ENCODE measurements at places on chromosomes 2 and 18. TPM values are rescaled to one million over a fixed set of nuclear protein-coding genes. Genes with fewer than 3 reads are reported as not detected.

DNA sequence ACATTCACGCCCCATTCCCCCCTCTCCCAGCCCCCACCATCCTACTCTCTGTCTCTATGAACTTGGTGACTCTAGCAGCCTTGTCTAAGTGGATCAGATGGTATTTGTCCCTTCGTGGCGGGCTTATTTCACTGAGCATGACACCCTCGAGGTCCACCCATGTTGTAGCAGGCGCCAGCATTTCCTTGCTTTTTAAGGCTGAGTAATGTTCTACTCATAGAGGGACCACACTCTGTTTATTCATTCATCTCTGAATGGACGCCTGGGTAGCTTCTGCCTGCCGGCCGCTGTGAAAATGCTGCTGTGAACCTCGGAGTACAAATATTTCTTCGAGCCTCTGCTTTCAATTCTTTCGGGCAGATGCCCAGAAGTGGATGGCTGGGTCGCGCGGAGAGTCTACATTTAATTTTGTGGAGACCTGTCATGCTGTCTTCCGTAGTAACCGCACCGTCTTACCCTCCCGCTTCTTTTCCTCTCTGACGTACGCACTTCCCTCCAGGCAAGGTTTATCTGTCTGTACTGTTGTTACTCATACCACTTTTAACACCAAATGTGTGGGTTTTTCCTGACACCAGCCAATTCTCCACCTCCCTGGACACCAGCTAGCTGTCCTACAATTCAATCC is 5.6 kb downstream of the CROCC2 start:
- no peak for DNase-seq
- H3K27ac ChIP-seq, result no peak overlapping the region
- peaks cover 21% of the 10 kb centered on the region for H3K4me1 ChIP-seq

GRCh38 chr2:105737980-105738657 is 6.6 kb upstream of the NCK2 start:
- no peak overlapping the region for H3K27ac ChIP-seq
- no peaks in the 10 kb centered on the region for H3K36me3 ChIP-seq
- DNase-seq, result no peak
- no peak overlapping the region for H3K4me3 ChIP-seq

GRCh38 chr2:48221846-48222516 is 308.0 kb upstream of the STON1 start:
- no peaks in the 10 kb centered on the region for H3K36me3 ChIP-seq
- no peaks in the 10 kb centered on the region for H3K27me3 ChIP-seq
- H3K4me3 ChIP-seq, result no peak overlapping the region
- DNase-seq, result no peak
- no peak overlapping the region for H3K27ac ChIP-seq
- no peaks in the 10 kb centered on the region for H3K4me1 ChIP-seq

GRCh38 chr2:25938345-25938744 is 44.0 kb downstream of the KIF3C start:
- H3K4me3 ChIP-seq, result no peak overlapping the region
- no peak for DNase-seq
- no peaks in the 10 kb centered on the region for H3K27me3 ChIP-seq

- H3K36me3 ChIP-seq, result no peaks in the 10 kb centered on the region
- no peaks in the 10 kb centered on the region for H3K27me3 ChIP-seq
- H3K27ac ChIP-seq, result no peak overlapping the region
Observed at GRCh38 chr2:2848621-2849333, 517.7 kb upstream of the MYT1L start.

GRCh38 chr2:74051504-74051903 is 66.8 kb downstream of the TET3 start:
- H3K4me1 ChIP-seq, result peaks cover 3% of the 10 kb centered on the region
- H3K36me3 ChIP-seq, result no peaks in the 10 kb centered on the region
- H3K4me3 ChIP-seq, result no peak overlapping the region

DNA sequence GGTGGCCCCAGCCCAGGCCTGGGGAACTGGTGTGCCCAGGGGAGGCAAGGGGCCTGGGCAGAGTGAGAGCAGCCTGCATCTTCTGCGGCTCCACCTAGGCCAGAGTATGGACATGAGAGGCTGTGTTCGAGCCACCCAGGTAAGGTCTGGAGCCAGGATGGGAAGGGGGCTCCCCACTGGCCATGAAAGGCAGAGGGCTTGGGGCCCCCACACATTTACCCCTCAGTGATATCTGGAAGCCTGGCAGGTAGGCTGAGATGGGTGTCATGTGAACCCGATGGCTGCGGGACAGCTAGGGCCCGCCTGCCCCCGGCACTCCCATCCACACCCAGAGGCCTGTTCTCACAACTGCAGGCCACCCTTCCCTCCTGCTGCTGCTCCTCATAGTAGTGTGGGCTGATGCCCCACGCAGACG is 13.2 kb downstream of the ADRA2B start:
- no peaks in the 10 kb centered on the region for H3K4me1 ChIP-seq
- DNase-seq, result no peak
- no peak overlapping the region for H3K4me3 ChIP-seq
- H3K27ac ChIP-seq, result no peak overlapping the region
- H3K27me3 ChIP-seq, result no peaks in the 10 kb centered on the region

- H3K4me3 ChIP-seq, result no peak overlapping the region
- H3K36me3 ChIP-seq, result no peaks in the 10 kb centered on the region
- no peaks in the 10 kb centered on the region for H3K4me1 ChIP-seq
- no peaks in the 10 kb centered on the region for H3K27me3 ChIP-seq
- no peak for DNase-seq
- H3K27ac ChIP-seq, result no peak overlapping the region
Observed at GRCh38 chr18:27856820-27857219, 320.1 kb downstream of the CDH2 start.

- DNase-seq, result no peak
- no peaks in the 10 kb centered on the region for H3K36me3 ChIP-seq
- H3K4me1 ChIP-seq, result peaks cover 3% of the 10 kb centered on the region
Observed at GRCh38 chr2:106572541-106573450, 85.6 kb downstream of the CD8B2 start.

DNA sequence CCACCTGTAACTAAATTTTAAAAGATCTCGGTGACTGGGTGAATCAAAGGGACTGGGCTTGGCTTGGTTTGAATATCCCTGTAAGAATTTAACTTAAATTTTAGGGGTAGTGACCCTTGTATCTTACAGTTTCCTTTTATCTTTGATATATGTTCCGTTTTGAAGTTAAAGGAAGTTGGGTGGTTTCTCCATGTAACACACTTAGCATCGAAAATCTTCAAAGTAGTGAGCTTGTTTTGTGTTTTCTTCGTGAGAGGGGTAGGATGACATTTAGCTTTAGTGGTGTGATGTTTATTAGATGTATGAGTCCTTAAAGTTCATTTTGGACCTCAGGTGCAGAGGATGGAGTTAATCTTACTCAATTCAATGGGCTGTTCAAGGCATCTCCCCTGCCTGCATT is 1.6 kb downstream of the WDR7 start:
- no peaks in the 10 kb centered on the region for H3K36me3 ChIP-seq
- H3K27me3 ChIP-seq, result no peaks in the 10 kb centered on the region
- H3K4me3 ChIP-seq, result no peak overlapping the region

DNA sequence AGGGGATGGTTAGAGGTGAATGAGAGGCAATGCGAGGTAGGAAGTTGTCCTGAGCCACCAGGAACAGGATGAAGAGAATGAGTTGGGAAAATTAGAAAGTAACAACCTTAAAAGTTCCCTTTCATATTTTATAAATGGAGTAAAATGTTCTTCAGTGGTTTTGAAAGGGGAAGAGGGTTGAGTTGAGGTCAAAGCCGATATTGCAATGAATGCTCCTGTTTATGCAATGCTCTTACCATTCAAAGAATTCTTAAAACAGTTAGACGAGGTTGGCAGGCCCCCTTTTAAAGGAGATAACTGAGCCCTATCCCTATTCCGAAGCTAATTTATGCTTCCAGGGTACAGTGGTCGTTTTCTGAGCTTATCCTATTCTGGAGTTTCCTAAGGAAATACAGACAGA is 2110.3 kb upstream of the CELF4 start:
- H3K4me1 ChIP-seq, result no peaks in the 10 kb centered on the region
- H3K27ac ChIP-seq, result no peak overlapping the region
- H3K27me3 ChIP-seq, result no peaks in the 10 kb centered on the region
- no peak for DNase-seq
- no peaks in the 10 kb centered on the region for H3K36me3 ChIP-seq

GRCh38 chr18:49859021-49859359 is 45.7 kb upstream of the ACAA2 start:
- no peaks in the 10 kb centered on the region for H3K4me1 ChIP-seq
- H3K27me3 ChIP-seq, result no peaks in the 10 kb centered on the region
- H3K36me3 ChIP-seq, result no peaks in the 10 kb centered on the region
- H3K27ac ChIP-seq, result no peak overlapping the region
- H3K4me3 ChIP-seq, result no peak overlapping the region

DNA sequence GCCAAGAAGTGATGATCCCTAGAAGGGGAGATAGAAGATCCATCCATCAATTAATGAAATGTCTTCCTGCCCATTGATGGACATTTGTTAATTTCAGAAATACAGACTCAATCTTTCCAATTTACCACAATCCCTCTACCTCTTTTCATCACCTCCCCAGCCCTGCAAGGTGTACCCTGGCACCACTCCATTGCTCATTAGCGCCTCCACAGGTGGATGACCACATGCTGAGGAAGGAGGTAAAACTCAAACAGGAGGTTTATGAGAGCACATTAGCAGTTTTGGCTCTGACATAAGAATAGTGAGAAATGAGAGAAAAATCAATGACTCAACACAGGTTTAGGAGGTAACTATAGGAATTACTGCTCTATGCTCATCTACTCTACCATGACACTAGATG is 208.0 kb downstream of the C1D start:
- no peaks in the 10 kb centered on the region for H3K36me3 ChIP-seq
- no peaks in the 10 kb centered on the region for H3K4me1 ChIP-seq
- H3K4me3 ChIP-seq, result no peak overlapping the region
- no peak for DNase-seq

DNA sequence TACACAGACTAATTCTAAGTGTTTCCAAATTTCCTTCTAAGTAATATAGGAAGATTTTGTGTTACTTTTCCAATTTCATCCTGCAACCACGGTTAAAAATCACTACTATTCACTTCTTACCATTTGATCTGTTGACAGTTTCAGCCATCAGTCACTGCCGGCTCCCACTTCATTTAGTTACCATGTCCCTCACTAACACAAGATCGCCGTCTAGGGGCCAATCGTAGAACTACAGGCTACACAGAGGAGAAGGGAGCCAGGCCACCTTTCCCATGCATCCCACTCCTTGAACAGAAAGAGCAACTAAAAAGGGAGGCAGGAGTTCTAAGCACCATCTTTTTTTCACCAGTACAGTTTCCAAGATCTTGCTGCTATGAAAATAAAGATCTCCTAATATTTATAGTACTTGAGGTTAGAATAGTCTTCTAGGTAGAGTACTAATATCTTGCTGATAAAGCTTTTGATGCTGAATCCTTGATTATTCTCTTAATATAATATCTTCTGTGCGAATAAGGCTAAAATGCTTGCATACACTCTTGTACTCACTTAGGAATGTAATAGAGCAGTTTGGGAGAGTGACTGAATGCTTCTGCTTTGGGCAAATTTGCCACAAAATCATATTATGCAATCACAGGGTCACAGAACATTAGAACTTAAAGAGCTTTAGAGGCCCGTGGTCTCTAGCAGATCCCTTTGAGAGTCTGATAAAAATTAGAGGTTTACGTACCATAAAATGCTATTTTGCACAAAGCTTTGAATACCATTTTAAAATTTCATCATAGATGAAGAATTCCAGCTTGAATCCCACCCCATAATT is 39.5 kb upstream of the CYP1B1 start:
- H3K4me3 ChIP-seq, result no peak overlapping the region
- H3K27ac ChIP-seq, result no peak overlapping the region
- peaks cover 11% of the 10 kb centered on the region for H3K4me1 ChIP-seq

DNA sequence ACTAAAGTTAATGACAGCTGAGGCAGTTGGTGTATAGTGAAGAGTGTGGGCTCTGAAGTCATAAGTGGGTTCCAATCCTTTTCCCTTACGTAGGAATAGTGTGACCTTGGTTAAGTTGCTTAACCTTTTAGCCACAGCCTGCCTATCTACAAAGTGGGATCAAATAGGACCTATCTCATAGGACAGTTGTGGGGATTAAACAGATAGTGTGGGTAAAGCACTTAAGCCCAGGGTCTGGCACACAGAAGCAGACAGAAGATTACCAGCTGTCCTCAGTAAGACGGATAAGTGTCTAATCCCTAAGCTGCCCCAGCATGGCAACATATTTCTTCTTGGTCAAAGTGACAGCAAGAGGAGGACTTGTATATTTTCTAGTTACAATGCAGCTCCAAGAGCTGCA is 28.2 kb downstream of the UBE2F start:
- H3K4me3 ChIP-seq, result no peak overlapping the region
- no peaks in the 10 kb centered on the region for H3K27me3 ChIP-seq
- DNase-seq, result no peak

DNA sequence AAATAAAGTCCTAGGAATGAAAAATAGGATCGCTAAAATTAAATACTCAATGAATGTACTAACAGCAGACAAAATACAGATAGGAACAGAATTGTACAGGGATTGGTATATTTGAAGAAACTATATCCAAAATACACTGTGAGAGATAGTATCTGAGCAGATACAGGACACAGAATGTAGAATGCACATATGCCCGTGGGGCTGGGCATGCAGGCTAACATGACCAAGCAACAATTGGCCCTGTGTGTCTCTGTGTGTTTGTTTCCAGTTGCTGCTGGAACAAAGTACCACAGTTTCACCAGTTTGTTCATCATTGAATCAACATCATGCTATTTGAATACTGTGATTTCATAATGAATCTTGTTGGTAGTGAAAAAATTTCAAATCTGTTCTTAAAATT is 127.6 kb downstream of the PMAIP1 start:
- H3K4me3 ChIP-seq, result no peak overlapping the region
- H3K27me3 ChIP-seq, result no peaks in the 10 kb centered on the region
- DNase-seq, result no peak
- H3K36me3 ChIP-seq, result no peaks in the 10 kb centered on the region
- H3K4me1 ChIP-seq, result no peaks in the 10 kb centered on the region
- no peak overlapping the region for H3K27ac ChIP-seq

DNA sequence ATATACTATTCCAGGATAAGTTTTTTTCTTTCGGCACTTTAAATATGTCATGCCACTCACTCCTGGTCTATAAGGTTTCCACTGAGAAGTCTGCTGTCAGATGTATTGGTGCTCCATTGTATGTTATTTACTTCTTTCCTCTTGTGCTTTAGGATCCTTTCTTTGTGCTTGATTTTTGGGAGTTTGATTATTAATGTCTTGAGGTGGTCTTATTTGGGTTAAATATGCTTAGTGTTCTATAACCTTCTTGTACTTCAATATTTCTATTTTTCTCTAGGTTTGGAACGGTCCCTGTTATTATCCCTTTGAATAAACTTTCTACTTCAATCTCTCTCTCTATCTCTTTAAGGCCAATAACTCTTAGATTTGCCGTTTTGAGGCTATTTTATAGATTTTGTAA is 28.3 kb downstream of the STPG4 start:
- H3K4me1 ChIP-seq, result no peaks in the 10 kb centered on the region
- H3K27me3 ChIP-seq, result no peaks in the 10 kb centered on the region

GRCh38 chr2:10867692-10868420 is 43.9 kb upstream of the KCNF1 start:
- H3K27ac ChIP-seq, result no peak overlapping the region
- H3K36me3 ChIP-seq, result no peaks in the 10 kb centered on the region
- no peaks in the 10 kb centered on the region for H3K27me3 ChIP-seq
- DNase-seq, result no peak
- no peak overlapping the region for H3K4me3 ChIP-seq

- no peak overlapping the region for H3K4me3 ChIP-seq
- H3K36me3 ChIP-seq, result no peaks in the 10 kb centered on the region
- no peak for DNase-seq
- peaks cover 8% of the 10 kb centered on the region for H3K4me1 ChIP-seq
Observed at GRCh38 chr2:85605406-85606115, 3.1 kb upstream of the TMEM150A start.

TBR1 gene
- not detected for total RNA-seq

OTOS gene
- not detected for total RNA-seq

CYP27C1 gene
- total RNA-seq, result 0.31 TPM

ZNF521 gene
- total RNA-seq, result 43.0 TPM

CYP27A1 gene
- total RNA-seq, result 35.0 TPM

ABCG8 gene
- total RNA-seq, result not detected

GALNT13 gene
- total RNA-seq, result not detected

PAX8 gene
- 10.1 TPM for total RNA-seq
